ENCODE measurements at places on chromosomes 6 and 20.

DNA sequence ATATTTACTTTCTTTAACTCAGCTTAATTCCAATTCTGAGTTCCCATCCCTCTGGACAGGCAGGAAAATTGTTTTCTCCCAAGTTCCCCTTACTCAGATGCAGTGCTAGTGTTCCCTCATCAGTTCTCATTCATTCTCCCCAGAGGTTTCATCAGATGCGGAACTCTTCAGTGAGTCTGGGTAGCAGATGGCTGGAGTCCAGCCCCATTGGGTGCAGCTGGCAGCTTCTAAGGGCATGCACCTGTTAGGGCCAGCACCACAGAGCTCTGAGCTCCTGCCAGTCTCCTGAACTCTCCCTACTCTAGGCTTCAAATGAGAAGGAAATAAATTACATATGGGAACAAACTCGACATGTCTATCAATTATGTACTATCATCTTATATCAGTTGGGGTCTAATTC is 76.6 kb downstream of the SOD2 start:
- DNase-seq: no peak

GRCh38 chr6:34455831-34456230 is 10.0 kb upstream of the PACSIN1 start:
- no peak for DNase-seq

DNA sequence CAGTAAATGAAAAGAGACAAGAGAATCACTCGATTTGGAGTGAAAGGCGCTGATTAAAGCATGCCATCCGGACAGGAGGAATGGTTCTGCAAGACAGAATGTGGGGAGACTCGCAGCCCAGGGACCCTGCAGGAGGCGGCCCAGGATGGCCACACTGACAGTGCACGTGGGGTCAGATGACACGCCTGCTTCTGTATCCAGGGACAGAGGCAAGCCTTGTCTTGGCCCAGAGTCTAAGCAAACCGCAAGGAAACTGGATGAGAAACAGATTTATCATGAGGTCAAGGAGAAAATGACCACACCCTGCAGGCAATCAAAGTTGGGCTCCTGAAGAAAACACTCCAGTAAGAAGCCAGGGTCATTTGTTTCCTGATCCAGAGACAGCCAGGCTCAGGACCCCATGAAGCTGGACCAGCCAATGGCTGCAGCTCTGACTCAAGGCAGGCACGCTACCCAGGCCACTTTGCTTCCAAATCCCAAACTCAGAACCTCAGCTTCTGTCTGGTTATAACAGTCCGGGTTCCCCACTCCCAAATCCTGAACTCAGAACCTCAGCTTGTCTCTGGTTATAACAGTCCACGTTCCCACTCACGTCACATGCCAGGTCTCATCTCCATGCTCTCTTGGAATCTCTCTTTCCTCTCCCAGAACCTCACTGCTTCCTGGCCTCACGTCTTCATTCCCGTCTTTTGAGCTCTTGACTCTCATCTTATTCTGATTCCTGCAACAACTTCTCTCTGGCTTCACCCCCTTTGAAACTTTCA is 144.9 kb upstream of the THBS2 start:
- DNase-seq: no peak

DNA sequence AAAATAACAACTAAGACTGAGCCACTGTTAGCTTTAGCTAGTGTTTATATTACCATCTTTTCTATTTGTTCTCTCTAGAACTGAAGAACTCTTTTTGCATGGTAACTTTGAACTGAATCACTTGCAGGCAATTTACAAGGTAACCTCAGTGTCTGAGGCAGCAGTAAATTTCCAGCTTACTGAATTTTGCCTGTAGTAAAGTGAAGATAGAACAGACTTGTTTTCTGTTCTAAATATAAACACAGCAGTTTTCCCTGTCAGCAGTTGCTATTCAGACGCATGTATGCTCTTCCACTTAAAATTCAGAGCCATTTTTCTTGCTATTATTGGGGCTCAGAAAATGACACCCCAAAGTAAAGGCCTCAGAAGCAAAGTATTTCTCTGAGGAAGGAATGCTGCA is 974.0 kb upstream of the GJE1 start:
- DNase-seq: no peak

DNA sequence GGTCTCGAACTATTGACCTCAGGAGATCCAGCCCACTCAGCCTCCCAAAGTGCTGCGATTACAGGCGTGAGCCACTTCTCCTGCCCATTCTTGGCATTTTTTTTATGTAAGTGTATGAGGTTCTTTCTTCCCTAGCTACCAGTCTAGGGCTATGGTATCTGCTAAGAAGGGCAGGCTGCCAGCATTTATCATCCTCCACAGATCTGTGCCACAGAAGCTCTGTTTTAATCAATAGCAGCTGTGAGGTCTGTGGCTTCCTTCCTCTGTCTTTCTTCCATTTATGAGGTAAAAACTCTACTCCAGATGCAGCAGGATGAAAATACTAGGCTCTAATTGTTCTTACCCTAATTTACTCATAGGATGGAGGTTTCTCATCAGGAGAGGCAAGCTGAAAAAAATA is 1382.4 kb upstream of the ADGRB3 start:
- no peak for DNase-seq

DNA sequence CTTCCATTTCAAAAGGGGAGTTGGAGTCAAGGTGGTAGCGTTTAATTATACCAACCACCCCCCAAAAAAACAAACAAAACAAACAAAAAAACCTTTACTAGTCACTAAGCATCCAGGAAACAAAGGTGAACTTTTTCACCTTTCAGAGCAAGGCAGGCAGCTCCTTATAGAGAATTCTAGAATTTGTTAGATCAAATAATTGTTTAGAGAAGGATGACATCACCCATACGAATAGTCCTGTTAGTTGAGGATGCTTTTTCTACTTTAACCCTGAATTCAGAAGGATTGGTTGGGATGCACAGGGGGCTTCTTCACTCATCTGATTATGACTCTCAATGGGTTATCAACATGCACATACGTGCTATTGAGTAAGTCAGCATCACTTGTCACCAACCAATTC is 44.3 kb downstream of the GNAS start:
- DNase-seq: no peak

- DNase-seq: no peak
These were observed 66.2 kb upstream of the CD83 start for GRCh38 chr6:14051355-14051754.

GRCh38 chr20:32920530-32921298 is 62.0 kb downstream of the EFCAB8 start:
- DNase-seq: no peak

DNA sequence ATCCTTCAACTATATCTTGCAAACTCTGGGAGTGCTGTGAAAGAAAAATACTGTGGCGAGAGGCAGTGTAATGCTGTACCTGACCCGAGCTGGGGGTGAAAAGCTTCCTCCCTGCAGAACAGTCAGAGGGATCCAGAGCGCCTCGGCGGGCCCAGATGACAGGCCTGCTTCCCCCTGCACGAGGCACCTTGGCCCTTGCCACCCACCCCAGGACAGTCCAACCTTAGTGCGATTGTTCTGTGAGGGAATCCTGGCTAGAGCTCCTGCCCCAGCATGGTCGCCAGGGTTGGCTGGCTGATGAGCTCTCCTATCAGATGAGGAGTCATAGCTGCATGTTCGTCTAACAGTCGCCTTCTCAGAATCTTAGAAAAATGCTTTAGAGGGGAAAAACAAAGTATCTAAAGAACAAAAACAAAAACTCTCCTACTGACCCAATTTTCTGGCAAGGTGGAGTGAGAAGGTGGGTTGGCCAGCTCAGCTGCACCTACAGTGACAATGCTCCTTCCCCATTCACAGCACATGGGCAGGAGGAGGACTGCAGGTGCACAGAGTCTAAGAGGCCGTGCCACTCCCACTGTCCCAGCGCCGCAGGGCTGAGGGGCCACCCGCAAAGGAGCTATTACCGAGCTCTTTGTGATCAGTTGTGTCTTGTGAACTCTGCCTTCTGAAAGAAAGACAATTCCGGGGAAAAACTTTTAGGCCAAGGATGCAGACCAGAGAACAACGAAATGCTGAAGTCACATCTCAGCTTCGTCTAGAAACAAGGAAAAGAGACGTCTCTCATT is 28.6 kb upstream of the GPR6 start:
- no peak for DNase-seq

GRCh38 chr20:13800728-13801134 is 15.9 kb downstream of the NDUFAF5 start:
- peak; percentile 94 for DNase-seq

GRCh38 chr20:5212907-5213487 is 86.2 kb downstream of the CDS2 start:
- no peak for DNase-seq

GRCh38 chr6:158322400-158322723 is 10.1 kb downstream of the TULP4 start:
- DNase-seq: no peak

DNA sequence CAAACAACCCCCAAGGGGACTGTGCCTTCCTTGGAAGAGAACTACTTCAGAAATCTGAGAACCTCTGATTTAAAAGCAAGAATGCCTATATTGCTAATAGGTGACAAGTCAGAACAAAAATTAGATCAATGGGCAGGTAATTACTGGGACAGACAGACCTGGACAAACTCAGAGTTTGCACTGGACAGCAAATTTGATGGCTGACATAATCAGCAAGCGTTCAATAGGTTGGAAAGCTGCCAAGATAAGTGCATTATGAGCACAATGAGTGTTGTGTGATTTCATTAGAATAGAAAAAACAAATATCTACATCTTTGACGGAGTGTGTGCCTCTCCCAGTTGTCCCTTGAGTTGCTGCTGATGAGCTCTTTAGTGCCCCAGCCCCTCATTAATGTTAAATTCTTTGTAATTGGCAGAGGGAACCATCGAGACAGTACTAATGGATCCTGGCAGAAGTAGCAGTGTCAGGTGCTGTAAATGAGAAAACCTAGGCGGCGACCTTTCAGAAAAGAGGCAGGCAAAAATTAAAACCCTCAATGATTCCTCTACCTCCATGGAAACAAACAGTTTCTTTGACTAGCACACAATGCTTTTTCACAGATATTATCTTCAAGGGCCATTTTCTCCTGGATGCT is 116.5 kb upstream of the COL21A1 start:
- DNase-seq: no peak

DNA sequence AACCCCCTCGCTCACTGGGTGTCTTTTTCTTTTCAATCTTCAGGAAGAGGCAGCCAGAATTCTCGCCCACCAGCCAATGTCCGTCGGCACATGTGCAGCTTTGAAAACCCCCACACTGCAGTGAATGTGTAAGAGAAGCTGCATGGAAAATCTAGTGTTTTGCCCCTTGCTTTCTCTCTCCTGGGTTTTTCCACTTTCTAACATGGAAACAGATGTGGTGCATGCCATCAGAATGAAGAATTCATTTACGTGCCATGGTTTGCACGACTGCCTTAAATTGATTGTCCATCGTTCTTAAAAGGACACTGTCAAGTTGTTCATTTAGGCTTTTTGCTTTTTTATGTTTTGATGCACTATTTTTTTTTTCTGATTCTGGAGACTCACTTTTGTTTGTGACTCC is 117.1 kb upstream of the RAB32 start:
- no peak for DNase-seq

GRCh38 chr6:29553268-29554057 is 6.1 kb downstream of the UBD start:
- DNase-seq: peak; percentile 71

DNA sequence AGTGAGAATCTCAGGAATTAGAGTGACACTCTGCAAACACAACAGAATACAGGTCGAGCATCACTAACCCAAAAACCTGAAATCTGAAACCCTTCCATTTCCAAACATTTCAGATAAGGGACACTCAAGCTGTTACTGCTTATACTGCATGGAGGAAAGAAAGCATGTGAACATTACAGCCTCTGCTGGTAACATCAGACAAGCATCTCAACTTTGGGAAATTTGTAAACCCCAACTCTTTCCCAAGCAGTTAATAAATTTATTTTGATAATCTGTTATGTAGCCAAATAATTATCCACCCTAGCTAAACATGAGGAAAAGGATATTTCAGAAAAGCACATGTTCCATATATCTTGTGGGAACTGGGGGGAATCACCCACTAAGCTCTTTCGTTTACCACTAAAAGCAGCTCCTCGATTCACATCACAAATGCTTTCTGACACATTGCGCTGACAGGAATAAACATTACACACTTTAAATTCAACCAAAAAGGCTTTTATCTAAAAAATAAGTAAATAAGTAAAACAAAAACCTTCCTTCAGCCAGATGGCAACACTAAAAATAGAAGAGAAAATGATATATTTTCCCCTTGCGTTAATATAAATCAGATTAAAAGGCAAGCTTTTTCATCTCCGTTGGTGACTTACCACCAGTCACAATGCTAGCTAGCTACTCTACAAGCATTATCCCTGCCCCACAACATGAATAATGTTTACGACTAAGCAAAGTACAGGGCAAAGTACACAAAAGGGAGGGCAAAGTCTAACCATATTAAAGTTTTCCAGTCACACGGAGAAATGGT is 120.8 kb downstream of the MAP7 start:
- no peak for DNase-seq

- no peak for DNase-seq
These were observed 36.6 kb upstream of the VAPB start for GRCh38 chr20:58352468-58352867.
